ENCODE measurements at places on chromosomes 3 and 15.

DNA sequence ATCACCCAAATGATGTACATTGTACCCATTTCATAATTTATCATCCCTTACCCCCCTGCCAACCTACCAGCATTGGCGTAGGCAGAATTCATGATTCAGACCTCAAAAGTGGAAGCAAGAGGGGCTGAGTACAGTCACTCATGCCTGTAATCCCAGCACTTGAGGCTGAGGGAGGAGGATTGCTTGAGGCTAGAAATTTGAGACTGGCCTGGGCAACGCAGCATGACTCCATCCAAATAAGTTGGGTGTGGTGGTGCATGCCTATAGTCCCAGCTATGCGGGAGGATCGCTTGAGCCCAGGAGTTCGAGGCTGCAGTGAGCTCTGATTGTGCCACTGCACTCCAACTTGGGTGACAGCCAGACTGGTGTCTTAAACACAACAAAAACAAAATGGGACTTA, 10.4 kb downstream of the TTC14 start:
- DNase-seq: no peak

- no peak for DNase-seq
These were observed 608 bp upstream of the PPCDC start for GRCh38 chr15:75022783-75023180.

DNA sequence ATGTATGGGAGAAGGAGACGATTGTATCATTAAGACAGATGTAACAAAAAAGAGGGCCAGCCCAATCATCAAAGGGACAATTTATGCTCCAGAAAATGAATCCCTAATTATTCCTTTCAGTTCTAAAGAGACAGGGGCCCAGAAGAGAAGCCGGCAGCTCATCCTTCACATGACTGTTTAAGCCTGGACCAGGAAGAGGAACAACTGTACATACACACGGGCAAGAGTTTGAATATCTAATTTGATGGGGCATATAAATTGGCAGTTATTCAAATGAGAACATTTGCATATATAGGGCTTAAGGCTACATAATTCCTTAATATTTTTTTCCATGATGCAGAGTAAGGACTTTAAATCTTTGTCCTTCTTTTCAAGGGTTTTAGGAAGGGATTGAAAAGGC, 232.3 kb downstream of the TLE3 start:
- no peak for DNase-seq

- DNase-seq: no peak
These were observed 100.7 kb downstream of the CACNA2D3 start for GRCh38 chr3:54223063-54223462.

GRCh38 chr15:58777107-58777506, 6.0 kb downstream of the MINDY2 start:
- no peak for DNase-seq

DNA sequence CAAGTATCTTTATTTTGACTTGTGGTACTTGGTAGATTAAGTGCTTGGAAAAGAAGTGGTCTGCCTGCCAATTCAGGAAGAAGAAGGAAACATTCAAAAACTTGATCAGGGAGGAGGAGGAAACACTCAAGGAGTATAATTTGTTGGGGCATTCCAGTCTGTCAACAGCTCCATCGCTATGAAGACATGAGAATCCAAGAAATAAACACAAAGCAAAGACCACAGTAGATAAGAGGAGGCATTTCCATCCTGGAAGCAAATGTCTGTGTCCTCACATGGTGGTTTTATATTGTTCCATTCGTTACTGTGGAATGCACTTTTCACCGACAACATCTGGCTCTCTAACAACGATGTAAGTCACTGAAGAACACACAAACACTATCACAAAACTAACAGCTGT, 176.1 kb upstream of the FRMD4B start:
- no peak for DNase-seq

- no peak for DNase-seq
These were observed 42.2 kb downstream of the SPSB4 start for GRCh38 chr3:141093397-141093796.

GRCh38 chr15:56207092-56207491, 36.6 kb downstream of the RFX7 start:
- DNase-seq: no peak

GRCh38 chr15:41844814-41845213, 6.2 kb downstream of the PLA2G4B start:
- DNase-seq: no peak

DNA sequence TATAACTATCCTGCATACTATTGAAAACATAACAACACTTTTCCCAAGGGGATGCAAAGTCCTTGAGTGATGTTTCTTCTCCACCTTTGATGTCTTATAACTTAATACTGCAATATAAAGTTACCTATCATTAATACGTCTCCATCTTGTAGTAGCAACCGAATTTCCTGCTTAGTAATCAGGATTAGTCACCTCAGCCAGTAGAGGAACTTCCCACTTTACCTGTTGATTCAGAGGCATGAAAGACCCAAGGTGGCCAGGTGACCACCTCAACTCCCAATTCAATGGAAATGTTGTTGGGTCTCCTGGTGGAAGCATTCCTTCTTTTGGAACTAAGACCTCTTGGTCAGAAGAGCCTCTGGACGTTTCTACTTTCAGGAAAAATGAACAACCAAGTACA, 3.5 kb upstream of the TMCC1 start:
- no peak for DNase-seq

DNA sequence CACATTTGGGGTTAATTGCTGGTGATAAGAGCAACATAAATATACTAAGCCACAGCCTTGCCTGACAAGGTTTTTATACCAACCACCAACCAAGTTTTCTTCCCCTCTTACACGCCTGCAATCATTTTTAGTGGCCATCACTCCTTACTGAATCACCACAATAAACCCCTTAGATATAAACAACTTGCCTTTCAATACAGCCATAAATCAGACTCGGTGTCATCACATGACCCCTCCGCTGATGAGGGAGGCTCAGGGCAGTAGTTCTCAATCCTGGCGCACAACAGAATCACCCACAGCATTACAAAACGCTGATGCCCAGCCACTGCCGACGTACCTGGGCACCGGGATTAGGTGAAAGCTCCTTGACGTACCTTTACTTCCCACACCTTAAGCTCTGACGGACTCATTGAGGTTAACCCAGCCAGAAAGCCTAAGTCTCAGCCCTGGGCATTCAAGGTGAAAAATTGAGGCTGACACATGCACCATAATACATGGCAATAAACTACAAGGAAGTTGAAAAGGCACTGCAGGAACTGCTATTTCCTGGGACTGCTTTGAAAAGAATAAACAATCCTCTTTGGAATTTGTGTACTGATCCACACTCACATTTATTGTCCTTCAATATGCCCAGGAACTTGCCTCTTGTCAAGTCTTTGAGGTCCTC, 17.1 kb downstream of the ADCY5 start:
- no peak for DNase-seq

GRCh38 chr3:174619239-174619638, 239.9 kb upstream of the NAALADL2 start:
- DNase-seq: no peak

DNA sequence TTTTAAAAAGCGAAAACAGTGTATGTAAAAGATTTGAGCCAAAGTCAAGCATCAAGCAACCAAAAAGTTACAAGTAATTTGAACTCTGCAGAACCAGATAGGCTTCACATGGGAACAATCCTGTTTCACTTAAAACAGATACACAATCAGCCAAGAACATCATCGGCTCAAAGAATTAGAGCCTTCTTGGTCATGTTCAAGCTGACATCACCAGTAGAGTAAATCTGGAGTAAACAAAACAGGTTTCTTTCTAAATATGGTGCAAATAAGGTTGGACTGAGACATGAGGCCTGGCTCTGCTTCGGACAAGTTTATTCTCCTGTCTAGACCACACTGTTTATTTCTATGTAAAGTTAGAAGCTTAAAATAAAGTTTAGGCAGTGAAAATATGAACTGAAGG, 116.0 kb downstream of the GMNC start:
- no peak for DNase-seq

DNA sequence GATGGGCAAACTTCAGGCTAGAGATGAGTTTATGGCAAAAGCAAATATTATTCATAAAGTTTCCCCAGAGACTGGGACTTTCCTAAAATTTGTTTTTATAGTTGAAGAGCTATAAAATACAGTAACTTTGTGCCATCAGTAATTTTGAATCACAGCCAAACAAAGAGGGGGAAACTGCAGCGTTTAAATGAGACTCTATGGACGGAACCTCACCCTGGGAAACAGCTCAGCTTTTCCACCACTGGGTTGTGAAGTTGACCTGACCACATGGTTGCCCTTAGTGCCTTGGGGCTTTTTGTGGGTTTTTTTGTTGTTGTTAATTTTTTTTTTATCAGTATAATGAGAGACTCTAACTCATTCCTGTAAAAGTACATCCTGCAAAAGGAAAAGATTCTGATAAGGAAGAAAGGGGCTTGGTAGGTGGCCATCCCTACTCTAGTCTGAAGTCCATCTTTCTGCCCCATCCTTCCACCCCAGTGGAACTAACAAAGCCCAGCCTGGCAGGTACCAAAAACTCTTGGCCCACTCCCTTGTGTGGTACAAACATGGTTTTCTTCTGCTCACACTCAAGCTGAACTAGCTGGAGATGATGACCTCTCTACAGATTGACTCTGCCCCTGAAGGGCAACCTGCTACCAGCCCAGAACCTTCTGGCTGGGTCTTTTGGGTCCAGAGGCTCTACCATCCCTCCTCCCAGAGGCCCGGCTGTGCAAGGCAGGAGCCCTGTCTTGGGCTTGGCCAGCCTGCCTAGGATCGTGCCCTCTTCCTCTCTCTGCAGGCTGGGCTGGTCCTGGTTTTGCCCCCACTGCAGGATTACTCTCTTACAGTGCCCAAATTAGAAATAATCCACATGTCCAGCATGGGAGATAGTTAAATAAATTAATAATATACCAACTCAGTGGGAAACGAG, 41.2 kb downstream of the RLBP1 start:
- peak; percentile 60 for DNase-seq

- no peak for DNase-seq
These were observed 131.6 kb downstream of the LEKR1 start for GRCh38 chr3:156957715-156958114.

- DNase-seq: no peak
These were observed 175.8 kb upstream of the MME start for GRCh38 chr3:154904328-154904727.

DNA sequence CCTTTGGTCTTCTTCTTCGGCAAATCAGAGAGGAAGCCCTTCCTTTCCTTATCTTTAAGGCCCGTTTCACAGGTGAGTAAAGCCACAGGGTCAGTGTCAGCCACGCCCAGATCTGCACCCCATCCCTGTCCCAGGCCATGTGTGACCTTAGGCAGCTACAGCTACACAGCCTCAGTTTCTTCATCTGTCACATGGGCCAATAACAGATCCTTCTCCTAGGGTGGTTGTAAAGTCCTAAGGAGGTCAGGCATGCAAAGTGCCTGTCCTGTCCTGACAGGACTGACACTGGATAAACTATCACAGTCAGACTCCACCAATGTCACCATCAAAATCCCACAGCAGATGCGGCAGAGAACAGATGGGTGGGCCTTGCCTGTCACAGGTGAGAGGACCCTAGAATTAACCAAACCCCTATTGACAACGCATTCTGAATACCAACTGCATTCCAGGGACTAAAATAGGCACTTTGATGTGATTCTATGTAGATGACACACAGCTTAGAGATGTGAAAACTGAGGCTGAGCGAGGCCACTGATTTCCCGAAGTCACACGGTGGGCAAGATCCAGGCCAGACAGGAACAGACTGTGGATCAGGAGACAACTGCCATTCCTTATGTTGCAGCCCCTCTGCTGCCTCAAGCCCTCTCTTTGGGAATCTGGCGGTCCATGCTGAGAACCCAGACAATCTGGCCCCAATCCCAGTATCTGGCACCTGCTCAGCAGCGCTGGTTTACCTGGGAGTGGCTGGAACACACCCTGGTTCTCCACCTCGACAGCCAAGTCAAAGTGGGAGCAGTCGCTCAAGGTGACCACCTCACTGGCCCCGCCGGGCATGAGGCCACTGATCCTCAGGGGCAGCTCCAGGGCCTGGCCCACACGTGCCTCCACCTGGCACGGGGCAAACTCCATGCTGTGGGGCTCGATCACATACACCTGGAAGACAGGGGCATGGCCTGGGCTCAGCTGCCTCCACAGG, 48.7 kb downstream of the NUP210 start:
- DNase-seq: no peak

- no peak for DNase-seq
These were observed 238.7 kb downstream of the EPHB1 start for GRCh38 chr3:135033737-135034136.

GRCh38 chr15:63425426-63425985, 43.9 kb upstream of the CA12 start:
- DNase-seq: no peak

GRCh38 chr3:25462495-25462894, 34.4 kb downstream of the RARB start:
- DNase-seq: no peak

- DNase-seq: no peak
These were observed 1.1 kb downstream of the STAC start for GRCh38 chr3:36381311-36381956.

- no peak for DNase-seq
These were observed 11.3 kb upstream of the NIPA2 start for GRCh38 chr15:22827125-22827524.

DNA sequence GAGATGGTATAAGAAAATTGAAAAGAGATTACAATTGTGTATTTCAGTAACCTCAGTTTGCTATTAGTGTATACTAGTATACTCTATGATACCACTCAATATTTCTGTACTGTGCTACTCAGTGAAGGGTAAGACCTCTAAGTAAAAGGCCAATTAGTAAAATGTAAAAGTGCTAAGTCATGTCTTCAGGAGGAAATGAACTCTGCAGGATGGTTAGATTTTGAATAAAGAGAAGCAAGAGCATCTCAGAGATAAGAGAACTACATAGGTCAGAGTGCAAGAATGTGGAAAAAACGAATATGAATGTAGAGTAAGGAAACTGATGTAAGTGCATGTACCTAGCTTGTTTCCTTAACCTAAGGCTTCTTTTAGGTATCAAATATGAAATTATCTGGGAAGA, 796.6 kb upstream of the GBE1 start:
- no peak for DNase-seq

DNA sequence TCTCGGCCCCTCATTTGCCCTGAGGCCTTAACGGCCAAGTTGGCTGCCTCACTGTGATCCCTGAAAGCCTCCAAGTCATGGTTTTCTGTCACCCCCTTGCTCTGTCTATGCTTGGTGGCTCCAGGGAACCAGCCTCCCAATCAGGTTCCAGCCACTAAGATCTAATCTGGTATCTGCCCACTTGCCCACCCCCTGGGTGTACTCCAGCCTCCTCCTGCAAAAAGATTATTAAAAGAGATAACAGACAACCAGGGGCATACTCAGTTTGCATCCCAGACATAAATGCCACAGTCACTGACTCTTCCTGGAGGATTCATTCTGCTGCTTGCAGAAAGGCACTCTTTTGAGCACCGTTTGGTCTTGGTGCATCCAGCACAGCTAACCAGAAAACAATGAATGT, 103.9 kb downstream of the NTRK3 start:
- no peak for DNase-seq

GRCh38 chr3:134622806-134623365, 27.9 kb downstream of the KY start:
- no peak for DNase-seq

- DNase-seq: no peak
These were observed 33.3 kb downstream of the CYP11A1 start for GRCh38 chr15:74334127-74334526.

All from stimulated activated CD4-positive, alpha-beta T cell treated with anti-CD3 and anti-CD28 coated beads, Interleukin-2, amount 100 ng/mL, for 24 hours (primary cell).